ENCODE measurements at places on chromosomes 2 and 18.

DNA sequence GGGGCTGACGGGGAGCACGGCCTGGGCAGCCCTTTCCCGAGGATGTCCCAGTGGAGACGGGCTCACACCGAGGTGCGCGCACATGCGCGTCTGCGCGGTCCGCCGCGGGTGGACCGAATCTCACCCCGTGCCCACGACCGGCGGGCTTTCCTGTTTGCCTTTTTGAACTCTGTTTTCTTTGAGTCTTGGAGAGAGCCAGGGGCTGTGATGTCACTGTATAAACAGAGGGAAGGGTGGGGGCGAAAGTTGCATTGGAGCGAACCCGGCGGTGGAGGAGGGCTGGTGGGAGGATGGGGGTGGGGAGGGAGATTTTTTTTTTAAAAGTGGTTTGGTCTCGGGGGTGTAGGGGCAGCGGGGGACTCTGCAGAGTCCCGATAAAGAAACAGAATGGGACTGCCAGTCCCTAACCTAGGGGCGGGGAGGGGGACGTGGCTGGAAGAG, 141.2 kb upstream of the CTAGE1 start:
- no peak for DNase-seq

- no peak for DNase-seq
These were observed 152.6 kb downstream of the IKZF2 start for GRCh38 chr2:212998626-212999359.

DNA sequence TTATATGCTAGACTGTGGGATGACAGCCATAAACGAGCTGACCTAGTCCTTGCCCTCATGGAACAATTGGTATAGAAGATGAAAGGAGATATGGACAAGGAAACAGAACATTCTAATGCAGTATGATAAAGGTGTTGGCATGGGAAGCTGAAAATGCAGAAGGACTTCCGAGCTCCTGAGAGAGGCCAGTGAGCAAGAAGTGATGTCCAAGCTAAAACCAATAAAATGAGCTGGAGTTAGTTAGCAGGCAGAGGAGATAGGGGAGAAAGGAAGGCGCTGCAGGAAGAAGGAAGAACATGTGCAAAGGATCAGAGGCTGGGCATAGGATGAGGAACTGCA, 64.5 kb downstream of the BOD1L2 start:
- DNase-seq, result no peak

- DNase-seq, result no peak
These were observed 58.9 kb upstream of the ZSWIM2 start for GRCh38 chr2:186907897-186908296.

DNA sequence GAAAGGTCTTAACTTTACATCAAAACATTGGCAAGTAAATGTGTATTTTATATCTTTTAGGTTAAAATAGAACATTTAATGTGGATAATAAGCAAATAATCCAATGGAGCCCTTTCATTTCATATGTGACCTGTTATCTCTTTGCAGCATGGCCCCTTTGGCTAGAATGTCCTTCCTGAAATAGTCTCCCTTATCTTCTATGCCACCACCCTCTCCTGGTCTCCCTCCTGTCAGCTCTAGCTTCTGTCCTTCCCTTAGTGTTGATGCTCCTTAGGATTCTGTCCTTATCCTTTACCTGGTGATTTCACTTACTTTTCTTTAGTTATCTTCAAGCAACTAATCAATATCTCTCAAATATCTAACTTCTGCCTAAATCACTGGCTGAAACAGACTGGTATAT, 87.1 kb upstream of the TFCP2L1 start:
- DNase-seq, result no peak

DNA sequence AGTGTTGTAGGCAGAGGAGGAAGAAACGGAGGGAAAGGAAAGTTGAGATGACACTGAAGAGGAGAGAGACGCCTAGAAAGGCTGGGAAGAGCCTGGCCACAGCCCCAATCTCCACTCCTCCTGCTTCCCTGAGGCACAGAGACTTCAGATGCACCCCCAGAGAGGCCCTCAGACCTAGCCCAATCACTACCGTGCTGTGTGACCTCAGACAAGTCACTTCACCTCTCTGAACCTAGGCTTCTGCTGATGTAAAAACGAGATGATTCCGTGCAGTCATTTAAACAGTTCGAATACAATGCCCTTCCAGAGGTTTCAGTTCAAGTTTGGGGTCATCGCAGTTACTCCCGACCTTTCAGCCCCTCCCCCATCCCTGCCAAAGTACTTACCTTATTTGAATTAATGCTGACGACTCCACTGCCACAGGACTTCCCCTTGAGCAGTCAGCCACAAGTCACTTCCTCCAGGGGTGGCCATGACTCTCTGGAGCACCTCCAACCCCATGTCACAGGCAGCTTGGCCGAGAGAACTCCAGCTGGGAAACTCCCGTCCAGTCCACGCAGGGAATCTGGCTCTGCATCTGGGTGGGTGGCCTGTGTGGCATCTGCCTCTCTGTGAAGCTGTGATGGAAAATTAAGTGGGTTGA, 105.2 kb upstream of the ID2 start:
- no peak for DNase-seq

DNA sequence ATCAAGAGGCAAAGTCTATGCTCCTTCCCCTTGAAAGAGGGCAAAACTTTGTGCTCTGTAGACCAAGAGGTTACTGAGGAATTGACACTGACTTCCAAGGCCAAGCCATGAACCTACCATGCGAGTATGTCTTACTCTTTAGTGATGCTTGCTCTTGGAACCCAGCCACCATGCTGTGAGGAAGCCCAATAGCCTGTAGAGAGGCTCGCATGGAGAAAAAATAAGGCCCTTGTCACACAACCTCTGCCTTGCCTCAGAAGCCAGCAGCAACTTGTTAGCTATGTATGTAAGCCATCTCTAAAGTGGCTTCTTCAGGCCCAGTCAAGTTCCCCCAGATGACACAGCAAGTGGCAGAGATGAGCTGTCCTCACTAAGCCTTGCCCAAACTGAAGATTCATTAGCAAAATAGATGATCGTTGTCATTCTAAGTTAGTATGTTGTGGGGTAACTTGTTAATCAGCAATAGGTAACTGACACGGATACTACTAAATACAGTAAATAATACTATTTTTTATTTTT, 66.1 kb upstream of the RGPD5 start:
- DNase-seq, result no peak

GRCh38 chr18:48991676-48992075, 40.9 kb upstream of the SMAD7 start:
- no peak for DNase-seq

- DNase-seq, result no peak
These were observed 70.2 kb upstream of the FSHR start for GRCh38 chr2:49224426-49225010.

- DNase-seq, result no peak
These were observed 612.6 kb upstream of the ACVR2A start for GRCh38 chr2:147232225-147232669.

DNA sequence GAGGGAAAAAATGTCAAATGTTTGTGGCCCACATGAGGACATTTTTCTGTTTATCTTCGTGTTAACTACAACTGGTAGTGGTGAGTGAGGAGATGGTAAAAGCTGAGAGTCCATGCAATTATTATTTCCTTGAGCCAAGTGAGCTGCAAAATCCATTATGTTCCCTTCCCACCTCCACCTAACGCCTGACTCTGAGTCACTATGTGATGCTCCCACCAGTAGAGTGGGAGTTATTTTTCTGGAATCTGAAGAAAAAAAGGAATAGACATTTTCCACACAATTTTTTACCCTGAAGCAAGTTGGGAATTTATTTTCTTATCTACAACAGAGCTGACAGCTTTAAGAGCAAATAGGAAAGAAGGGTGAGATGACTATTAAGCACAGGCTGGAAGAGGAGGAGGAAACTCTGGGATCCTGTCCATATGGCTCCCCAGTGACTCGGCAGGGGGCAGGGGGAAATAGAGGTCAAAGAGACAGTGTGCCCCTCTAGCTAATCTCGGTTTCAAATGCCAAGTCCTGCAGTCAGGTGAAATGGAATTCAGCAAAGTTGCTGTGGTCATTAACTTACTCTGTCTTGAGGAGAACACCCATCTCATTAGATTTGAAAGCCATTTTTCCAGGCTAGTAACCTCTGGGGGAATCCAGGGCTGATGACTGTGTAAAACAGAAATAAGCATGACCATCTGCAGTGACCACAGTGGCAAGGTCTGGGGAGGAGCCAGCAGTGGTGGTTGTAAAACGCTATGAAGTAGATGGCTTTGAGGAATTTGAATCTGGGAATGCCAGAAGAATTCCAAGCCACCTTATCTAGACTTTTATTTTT, 463.9 kb downstream of the STK39 start:
- no peak for DNase-seq

- DNase-seq, result no peak
These were observed 401.2 kb downstream of the PTH2R start for GRCh38 chr2:208807756-208808155.
